Glomerular endothelial cell (primary cell): ENCODE measurements at places on chromosomes 12 and 14.

DNA sequence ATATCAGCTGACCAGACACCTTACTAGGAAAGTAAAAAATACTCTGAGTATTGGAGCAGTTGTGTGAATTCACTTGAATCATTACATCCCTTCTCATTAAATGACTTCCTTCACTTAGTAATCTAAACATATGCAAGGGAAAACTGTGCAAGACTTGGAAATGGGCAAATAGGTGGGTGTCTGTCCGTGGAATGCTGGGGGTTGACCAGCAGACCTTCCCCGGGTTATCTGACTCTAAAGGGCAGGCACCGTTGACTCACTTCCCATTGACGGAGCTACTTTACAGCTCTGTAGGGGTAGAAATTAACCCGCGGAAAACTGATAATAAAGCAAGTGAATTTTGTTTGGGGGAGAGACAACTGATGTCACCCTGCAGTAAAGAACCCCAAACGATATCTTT, 199.3 kb downstream of the TTC7B start:
- peak; percentile 66 for DNase-seq

DNA sequence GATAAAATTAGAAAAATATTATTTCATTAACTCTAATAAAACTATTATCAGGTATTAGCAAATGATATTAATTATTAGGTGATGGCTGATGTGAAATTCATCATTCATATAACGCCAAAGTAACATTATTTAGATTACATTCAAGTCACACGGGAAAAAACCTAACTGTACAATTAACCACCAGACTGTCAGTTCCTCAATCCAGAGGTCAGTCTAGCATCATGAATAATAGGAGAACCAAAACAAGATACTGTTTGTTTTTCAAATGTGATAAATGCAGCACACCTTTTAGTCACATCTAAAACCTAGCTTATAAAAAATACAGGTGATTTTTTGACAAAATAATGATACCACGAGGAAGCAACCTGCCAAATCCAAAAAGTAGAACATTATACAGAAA, 19.6 kb downstream of the SENP1 start:
- no peak for DNase-seq

DNA sequence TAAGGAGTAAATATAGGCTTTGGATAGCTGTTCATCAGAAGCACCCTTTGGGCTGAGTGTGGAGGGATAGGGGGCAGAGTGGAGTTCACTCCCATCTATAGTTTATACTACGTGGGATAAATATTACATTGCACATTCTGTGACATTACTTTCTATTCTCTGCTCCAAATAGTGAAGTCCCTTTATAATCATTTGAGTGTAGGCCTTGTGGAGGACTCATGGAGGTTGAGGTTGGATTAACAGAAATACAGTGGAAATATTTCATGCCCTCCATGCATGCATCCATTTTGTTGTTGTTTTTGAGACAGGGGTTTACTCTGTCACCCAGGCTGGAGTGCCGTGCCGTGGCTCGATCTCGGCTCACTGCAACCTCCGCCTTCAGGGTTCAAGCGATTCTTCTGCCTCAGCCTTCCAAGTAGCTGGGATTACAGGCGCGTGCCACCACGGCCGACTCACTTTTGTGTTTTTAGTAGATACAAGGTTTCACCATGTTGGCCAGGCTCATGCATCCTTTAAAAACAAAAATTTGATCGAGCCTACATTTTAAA, 1.4 kb downstream of the CHPT1 start:
- peak; percentile 4 for DNase-seq

DNA sequence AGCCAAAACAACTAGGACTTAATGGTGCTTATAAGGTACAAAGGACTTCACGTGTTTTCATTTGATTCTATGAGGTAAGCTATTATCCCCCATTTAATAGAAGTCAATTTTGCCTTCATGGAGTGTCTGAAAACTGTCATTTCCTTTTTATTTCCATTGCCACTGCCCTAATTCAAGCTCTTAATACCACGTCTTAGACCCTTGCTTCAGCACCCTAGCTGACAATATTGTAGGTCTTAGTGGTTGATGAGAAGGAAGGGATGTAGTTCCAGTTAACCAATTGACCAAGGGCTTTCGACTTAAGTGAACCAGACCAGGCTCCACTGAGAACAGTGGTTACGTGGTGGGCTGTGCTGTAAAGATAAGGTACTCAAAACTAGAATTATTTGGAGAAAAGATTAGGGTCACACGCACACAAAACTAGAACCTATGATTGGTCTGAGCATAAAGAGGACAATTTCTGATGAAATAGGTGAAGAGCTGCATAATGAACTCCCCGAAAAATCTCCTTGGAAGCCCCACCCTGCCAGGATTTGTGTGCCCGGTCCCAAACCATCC, 9.6 kb upstream of the ASIC1 start:
- DNase-seq = no peak

DNA sequence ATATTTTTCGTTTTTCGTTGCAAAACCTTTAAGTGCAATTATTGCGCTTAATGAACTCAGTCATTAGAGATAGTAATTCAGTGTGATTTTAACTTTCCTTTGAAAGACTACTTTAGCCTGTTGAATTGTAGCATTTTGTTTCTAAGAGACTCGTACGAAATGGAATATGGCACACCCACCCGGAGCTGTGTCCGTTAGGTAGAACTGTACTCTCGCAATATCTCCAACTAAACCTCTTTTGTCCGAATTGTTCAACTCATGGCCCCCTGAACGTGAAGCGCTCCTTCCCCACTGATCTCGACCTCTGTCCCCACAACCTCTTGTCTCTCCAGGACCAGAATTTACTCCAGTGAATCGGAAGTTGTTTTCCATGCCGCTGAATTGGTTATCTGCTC, 800 bp downstream of the PCNX4 start:
- DNase-seq = peak; percentile 20

- no peak for DNase-seq
These were observed 3.0 kb downstream of the SIX1 start for GRCh38 chr14:60646226-60646818.

DNA sequence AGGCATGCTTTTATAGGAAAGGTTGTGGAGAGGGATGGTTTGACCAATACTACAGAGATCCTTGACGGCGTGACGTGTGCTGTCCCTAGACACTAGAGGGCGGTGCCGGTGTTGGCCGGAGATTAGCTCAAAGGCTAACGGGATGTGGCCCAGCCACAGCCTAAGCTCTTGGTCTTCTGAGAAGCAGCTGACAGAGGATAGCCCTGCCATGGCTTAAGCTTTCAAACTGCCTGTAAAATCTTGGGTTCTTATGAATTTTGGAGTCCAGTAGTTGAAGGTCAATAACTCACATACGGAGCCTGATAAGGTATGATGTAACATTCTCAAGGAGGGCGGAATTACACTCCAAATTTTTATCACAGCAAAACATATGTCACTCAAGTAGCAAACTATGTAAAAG, 515.7 kb upstream of the ATXN7L3B start:
- DNase-seq = peak; percentile 1

GRCh38 chr14:101288436-101289229, 272.7 kb upstream of the DIO3 start:
- DNase-seq = no peak

- DNase-seq = no peak
These were observed 293.5 kb downstream of the SLC6A15 start for GRCh38 chr12:84619053-84619571.

DNA sequence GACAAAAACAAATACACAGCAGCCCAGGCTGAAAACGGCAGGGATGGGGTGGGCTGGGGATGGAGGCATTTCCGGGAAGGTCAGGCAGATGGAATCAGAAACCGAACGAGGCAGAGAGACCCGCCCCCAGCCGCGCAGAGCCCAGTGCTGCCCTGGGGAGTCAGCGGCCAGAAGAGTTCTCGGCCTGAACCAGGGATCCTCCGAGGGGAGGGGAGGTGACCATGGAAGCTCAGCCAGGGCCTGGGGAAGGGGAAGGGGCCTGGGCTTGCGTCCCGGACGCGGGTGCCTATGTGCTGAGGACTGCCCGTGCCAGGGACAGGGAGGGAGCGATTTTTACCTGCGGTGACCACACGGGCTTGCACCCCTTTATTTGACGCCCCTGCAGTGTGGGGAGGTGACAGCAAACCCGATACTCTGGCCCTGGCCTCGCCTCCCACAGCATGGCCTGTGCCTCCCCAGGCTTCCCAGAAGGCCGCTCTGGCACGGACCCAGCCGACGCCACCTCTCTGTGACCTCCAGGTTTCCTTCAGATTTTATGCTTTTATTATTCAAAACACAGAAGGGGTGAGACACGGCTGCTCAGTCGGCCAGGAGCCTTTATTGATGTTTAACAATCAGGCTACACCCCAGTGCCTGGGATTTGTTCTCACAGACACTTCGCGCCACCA, 7.7 kb downstream of the LRCOL1 start:
- DNase-seq = no peak

- no peak for DNase-seq
These were observed 26.6 kb upstream of the ETV6 start for GRCh38 chr12:11622876-11623281.

DNA sequence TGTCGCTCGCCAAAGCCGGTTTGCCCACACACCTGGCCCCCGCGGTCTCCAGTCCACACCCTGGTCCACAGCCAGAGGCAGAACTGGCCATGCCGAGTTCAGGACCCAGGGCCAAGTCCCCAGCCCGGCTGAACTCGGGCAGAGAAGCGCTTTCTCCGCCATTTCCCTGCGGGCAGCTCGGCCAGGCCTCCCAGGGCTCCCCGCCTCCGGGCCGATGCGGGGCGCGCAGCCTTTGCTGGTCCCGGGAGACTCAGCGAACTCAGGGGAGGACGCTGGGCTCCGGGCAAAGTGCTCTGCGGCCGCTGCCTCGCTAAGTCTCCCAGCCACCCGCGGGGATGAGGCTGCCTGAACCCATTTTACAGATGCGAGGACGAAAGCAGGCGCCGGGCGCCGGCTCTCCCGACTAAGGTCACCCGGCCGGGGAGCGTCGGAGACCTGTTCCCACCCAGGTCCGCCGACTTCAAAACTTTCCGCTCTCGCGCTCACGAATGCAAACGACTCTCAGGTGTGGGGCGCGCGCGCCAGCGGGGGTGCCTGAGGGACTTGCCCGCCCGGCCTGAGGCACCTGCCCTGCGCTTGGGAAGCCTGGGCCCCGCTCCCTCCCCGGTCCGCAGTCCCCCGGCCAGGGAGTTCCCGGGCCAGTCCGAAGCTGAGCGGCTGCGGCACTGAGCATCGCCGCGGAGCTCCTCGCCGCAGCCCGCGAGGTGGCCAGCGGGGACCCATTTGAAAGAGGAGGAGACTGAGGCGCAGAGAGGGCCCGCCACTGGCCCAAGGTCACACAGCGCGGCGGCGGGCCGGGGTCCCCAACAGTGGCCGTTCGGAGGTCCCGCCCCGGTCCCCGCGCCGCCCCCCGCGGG, 627 bp downstream of the TESC start:
- DNase-seq = no peak

- DNase-seq = no peak
These were observed 321.5 kb downstream of the PCNX1 start for GRCh38 chr14:71228711-71229110.

DNA sequence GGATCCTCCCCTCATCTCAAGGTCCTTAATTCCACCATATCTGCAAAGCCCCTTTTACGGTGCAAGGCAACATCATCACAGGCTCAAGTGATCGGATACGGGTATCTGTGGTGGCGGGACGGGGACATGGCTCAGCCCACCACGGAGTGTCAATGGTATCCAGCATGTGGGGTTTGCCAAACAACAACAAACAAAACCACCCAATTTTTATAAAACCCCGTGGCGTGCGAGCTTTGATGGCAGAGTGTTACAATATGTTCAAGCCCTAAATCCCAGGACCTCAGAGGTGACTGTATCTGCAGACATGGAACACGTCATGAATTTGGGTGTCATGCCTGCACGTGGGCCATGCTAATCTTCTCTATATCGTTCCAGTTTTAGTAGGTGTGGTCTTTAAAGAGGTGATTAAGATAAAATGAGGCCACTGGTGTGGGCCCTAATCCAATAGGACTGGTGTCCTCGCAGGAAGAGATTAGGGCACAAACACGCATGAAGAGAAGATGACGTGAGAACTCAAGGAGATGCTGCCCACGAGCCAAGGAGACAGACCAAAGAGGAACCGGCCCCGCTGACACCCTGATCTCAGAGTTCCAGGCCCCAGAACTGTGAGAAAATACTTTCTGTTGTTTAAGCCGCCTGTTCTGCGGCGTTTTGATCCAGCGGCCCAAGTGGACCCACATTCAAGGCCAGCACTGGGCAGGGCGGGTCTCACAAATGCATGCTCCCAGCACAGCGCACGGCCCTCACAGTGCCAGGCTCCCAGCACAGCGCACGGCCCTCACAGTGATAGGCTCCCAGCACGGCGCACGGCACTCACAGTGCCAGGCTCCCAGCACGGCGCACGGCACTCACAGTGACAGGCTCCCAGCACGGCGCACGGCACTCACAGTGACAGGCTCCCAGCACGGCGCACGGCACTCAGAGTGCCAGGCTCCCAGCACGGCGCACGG, 6.7 kb upstream of the GOLGA3 start:
- DNase-seq = no peak

- no peak for DNase-seq
These were observed 51.7 kb upstream of the RIN3 start for GRCh38 chr14:92461891-92462290.

- DNase-seq = no peak
These were observed 101.6 kb upstream of the KRAS start for GRCh38 chr12:25352083-25352918.

GRCh38 chr12:21502164-21502496, 541 bp downstream of the GOLT1B start:
- DNase-seq = no peak

DNA sequence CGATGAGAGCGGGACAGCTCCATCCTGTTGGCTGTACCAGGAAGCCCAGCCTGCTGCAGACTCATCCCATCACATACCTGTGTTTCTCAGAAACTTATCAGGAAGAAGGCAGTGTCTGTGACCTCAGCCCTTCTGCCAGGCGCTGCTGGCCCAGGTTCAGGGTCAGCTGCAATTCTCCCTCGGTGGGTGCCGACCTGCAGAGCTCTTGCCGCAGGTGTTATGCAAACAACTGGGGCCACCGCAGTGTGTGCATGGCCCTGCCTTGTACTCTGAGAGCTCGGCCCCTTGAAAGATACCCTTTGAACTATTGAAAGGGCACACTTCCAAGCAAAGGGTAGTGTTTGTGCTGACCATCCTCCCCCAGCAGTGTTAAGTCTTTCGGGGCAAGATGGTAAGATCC, 322.2 kb upstream of the DIO3 start:
- no peak for DNase-seq

DNA sequence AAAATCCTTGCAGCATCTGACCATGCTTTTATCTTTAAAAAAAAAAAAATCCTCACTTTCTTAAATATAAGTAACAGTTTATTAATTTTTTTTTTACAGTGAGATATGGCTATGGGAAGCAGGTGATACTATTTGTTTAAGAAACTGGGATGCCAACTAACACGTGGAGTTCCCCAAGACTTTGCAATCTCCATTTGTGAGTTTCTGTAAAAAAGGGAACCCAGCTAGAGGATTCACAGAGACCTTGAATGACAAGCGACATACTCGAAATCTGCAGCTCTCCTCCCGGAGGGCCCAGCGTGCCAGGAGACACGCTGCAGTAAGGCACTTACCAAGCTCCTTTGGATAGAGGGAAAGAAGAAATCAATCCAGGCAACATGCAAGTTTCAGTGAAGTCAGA, 30.1 kb downstream of the SLC15A4 start:
- no peak for DNase-seq

- no peak for DNase-seq
These were observed 1582.8 kb downstream of the AACS start for GRCh38 chr12:126648074-126648473.
